H1 (cell line): ENCODE measurements at places on chromosomes 16 and 17. TPM values are rescaled to one million over a fixed set of nuclear protein-coding genes. Genes with fewer than 3 reads are reported as not detected.

DNA sequence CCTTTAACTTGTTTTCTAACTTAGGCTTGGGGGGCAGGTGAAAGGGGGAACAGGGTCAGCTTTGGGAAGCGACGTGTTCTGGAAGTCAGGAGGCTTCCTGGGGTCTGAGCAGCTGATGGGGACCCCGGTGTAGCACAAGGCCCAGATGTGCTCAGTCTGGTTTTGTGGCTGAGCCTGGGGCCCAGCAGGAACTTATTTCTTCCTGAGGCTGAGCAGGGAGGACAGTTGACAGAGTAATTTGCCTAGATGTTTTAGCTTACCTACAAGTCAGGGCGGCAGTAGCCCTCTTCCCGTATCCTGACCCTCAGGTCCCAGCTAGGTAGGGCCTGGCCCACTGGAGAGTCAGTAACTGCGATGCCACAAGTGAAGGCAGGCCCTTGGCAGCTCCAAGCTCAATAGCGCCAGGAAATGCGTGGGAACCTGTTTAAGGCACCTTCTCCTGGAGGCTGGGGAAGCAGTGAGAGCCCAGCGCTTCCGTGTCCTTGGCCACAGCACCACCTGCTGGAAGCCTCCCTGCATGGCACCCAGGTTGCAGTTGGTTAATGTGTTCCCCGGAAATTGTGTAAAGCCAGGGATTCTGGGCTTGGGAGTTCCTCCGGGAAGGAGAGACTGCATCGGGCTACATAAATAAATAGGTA, 5.2 kb downstream of the CCR7 start:
- no peaks in the 10 kb centered on the region; the same call in 1 of the 2 replicates for H3K27me3 ChIP-seq
- H3K36me3 ChIP-seq: no peaks in the 10 kb centered on the region
- peak; percentile 98 for DNase-seq
- no peak overlapping the region for H3K27ac ChIP-seq

The ERN1 gene
- total RNA-seq: 3.9 and 5.7 TPM in 2 replicates

DNA sequence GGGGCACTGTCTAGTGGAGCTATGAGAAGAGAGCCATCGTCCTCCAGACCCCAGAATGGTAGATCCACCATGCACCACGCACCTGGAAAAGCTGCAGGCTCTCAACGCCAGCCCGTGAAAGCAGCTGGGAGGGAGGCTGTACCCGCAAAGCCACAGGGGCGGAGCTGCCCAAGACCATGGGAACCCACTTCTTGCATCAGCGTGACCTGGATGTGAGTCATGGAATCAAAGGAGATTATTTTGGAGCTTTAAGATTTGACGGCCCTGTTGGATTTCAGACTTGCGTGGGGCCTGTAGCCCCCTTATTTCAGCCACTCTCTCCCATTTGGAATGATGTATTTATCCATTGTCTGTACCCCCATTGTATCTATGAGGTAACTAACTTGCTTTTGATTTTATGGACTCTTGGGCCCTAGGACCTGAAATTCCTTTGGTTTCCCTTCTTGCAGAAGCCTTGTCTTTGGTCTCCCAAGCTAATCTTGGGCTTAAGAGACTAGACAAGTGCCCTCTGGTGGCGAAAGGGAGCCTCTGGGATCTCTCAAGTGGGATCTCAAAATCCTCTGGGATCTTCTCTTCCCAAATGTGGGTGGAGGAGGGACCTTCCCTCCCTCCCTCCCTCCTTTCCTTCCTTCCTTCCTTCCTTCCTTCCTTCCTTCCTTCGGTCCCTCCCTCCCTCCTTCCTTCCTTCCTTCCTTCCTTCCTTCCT, 58.2 kb upstream of the HAPSTR1 start:
- no peak overlapping the region for H3K27ac ChIP-seq
- H3K4me3 ChIP-seq: no peak overlapping the region
- H3K4me1 ChIP-seq: no peaks in the 10 kb centered on the region
- no peaks in the 10 kb centered on the region for H3K27me3 ChIP-seq
- no peaks in the 10 kb centered on the region for H3K36me3 ChIP-seq
- no peak for DNase-seq

DNA sequence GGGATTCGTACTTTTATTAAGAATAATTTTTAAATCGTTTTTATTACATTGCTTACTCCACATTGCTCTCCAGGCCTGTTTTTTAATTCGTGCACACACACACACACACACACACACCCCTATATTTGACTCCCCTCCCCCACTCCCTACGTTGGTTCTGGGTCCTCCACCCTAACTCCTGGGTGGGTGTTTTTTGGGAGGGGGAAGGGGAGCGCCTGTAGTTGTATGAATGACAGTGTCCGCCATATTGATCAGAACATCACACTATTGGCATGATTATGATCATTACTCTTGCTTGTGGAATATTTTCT, 1.3 kb downstream of the GNAO1 start:
- H3K27ac ChIP-seq: no peak overlapping the region
- peaks cover 21% of the 10 kb centered on the region for H3K4me1 ChIP-seq
- H3K4me3 ChIP-seq: peak overlapping the region; percentile 88
- peaks cover 31% of the 10 kb centered on the region for H3K27me3 ChIP-seq

- peak within 1 kb of the TSS; percentile 87 for H3K27ac ChIP-seq
- DNase-seq: peak; percentile 92
- H3K36me3 ChIP-seq: peaks cover 16% of the 10 kb centered on the region
- peaks cover 15% of the 10 kb centered on the region for H3K4me1 ChIP-seq
- H3K27me3 ChIP-seq: no peaks in the 10 kb centered on the region
- peak within 1 kb of the TSS; percentile 90 for H3K4me3 ChIP-seq
Observed at GRCh38 chr16:58515125-58515870, at the start of gene SETD6. Gene SETD6 (plus strand): TSS chr16:58515517. CDS start chr16:58515538, 21 bp downstream.

DNA sequence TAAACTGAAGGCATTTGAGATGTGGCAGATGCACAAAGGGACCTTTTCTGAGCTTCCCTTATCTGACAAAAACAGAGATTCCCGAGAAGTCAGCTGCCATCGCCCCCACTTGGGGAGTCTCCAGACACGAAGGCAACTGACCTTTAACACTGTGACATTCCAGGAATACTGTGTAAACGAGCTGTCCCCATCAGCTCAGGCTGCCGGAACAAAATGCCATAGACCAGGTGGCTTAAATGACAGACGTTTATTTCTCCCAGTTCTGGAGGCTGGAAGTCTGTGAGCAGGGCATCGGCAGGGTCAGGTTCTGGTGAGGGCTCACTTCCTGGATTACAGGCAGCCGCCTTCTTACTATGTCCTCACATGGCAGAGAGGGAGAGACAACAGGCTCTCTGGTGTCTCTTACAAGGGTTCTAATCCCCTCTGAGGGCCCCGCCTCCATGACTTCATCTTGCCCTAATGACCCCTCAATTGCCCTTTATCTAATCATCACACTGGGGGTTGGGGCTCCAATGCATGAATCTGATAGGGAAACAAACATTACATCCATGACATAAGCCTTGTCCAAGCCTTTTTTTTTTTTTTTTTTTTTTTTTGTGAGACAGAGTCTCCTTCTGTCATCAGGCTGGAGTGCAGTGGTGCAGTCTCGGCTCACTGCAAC, 178.5 kb upstream of the RPL38 start:
- DNase-seq: no peak
- H3K27me3 ChIP-seq: no peaks in the 10 kb centered on the region
- H3K4me3 ChIP-seq: no peak overlapping the region
- H3K36me3 ChIP-seq: no peaks in the 10 kb centered on the region
- H3K4me1 ChIP-seq: no peaks in the 10 kb centered on the region

GRCh38 chr17:83013779-83014117, 65.7 kb upstream of the METRNL start:
- no peaks in the 10 kb centered on the region for H3K27me3 ChIP-seq
- H3K36me3 ChIP-seq: no peaks in the 10 kb centered on the region
- no peak overlapping the region for H3K27ac ChIP-seq
- no peak overlapping the region for H3K4me3 ChIP-seq
- no peaks in the 10 kb centered on the region for H3K4me1 ChIP-seq

GRCh38 chr17:6018788-6019187, 51.4 kb upstream of the WSCD1 start:
- no peaks in the 10 kb centered on the region; the same call in 1 of the 2 replicates for H3K27me3 ChIP-seq
- no peak for DNase-seq
- no peak overlapping the region for H3K4me3 ChIP-seq
- no peaks in the 10 kb centered on the region for H3K36me3 ChIP-seq
- no peak overlapping the region for H3K27ac ChIP-seq

The CACNB1 gene
- total RNA-seq: 15.1 and 17.8 TPM in 2 replicates

GRCh38 chr16:35686595-35686994, 2227.2 kb downstream of the TP53TG3F start:
- H3K27ac ChIP-seq: no peak overlapping the region
- no peaks in the 10 kb centered on the region for H3K36me3 ChIP-seq
- no peak overlapping the region for H3K4me3 ChIP-seq
- no peak for DNase-seq

DNA sequence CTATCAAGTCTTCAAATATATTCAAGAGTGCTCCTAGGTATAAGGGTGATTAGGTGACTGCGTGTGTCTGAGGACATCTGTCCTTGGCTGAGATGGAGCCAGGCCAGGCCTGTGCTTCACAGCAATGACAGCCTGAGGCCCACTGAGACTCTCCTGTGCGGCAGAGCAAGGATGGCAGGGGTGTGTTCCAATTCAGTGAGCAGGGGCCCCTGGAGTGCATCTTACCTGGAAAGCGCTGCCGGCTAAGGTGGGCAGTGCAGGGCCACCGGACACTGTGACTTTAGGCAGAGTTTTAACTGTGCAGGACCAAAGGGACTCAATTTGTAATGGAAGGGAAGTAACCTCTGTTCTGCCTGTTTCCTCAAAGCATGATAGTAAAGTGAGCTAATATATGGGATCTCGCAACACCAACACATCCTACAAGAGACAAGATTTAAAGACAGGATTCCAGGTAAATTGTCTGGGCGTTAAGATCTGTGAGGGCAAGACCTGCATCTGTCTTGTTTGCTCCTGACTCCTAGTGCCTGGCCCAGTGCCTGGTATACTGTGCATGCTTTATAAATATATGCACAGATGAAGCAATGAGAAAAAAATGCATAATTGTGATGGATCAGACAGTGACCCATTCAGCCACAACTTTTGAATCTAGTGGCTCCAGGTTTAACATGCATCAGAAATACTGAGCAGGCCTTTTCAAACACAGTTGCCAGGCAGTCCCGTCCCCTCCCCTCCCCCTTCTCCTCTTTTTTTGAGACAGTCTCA, 86.7 kb downstream of the MRC2 start:
- H3K27ac ChIP-seq: 0 out of 2 replicates have a peak overlapping the region, but pooled peaks have one; percentile 6
- H3K4me1 ChIP-seq: no peaks in the 10 kb centered on the region
- no peak for DNase-seq
- H3K27me3 ChIP-seq: no peaks in the 10 kb centered on the region
- H3K36me3 ChIP-seq: no peaks in the 10 kb centered on the region

GRCh38 chr16:2511996-2512734, 1.6 kb upstream of the ATP6V0C start:
- peak overlapping the region; percentile 99 for H3K4me3 ChIP-seq
- no peaks in the 10 kb centered on the region for H3K36me3 ChIP-seq
- H3K4me1 ChIP-seq: peaks cover 23% of the 10 kb centered on the region

- H3K4me3 ChIP-seq: peak overlapping the region; percentile 94
- no peak for DNase-seq
- H3K4me1 ChIP-seq: peaks cover 9% of the 10 kb centered on the region
- H3K36me3 ChIP-seq: no peaks in the 10 kb centered on the region
- no peak overlapping the region for H3K27ac ChIP-seq
Observed at GRCh38 chr16:87603684-87604633, 1.7 kb downstream of the JPH3 start.

GRCh38 chr16:85220125-85220839, 108.0 kb upstream of the CIBAR2 start:
- DNase-seq: no peak
- no peak overlapping the region for H3K27ac ChIP-seq
- H3K27me3 ChIP-seq: no peaks in the 10 kb centered on the region
- H3K4me3 ChIP-seq: no peak overlapping the region
- H3K4me1 ChIP-seq: peaks cover 20% of the 10 kb centered on the region

- DNase-seq: no peak
- no peak overlapping the region for H3K4me3 ChIP-seq
- no peak overlapping the region for H3K27ac ChIP-seq
- no peaks in the 10 kb centered on the region for H3K27me3 ChIP-seq
- peaks cover 3% of the 10 kb centered on the region for H3K4me1 ChIP-seq
Observed at GRCh38 chr16:14121142-14121541, 50.0 kb downstream of the MRTFB start.

- H3K27ac ChIP-seq: no peak overlapping the region
- H3K27me3 ChIP-seq: no peaks in the 10 kb centered on the region
- DNase-seq: no peak
- peaks cover 50% of the 10 kb centered on the region for H3K36me3 ChIP-seq
- H3K4me3 ChIP-seq: no peak overlapping the region
Observed at GRCh38 chr17:40134184-40134583, 6.2 kb upstream of the CASC3 start.

The FOXF1 gene
- total RNA-seq: not detected in 2 replicates

The WNT9B gene
- total RNA-seq: not detected in 2 replicates

DNA sequence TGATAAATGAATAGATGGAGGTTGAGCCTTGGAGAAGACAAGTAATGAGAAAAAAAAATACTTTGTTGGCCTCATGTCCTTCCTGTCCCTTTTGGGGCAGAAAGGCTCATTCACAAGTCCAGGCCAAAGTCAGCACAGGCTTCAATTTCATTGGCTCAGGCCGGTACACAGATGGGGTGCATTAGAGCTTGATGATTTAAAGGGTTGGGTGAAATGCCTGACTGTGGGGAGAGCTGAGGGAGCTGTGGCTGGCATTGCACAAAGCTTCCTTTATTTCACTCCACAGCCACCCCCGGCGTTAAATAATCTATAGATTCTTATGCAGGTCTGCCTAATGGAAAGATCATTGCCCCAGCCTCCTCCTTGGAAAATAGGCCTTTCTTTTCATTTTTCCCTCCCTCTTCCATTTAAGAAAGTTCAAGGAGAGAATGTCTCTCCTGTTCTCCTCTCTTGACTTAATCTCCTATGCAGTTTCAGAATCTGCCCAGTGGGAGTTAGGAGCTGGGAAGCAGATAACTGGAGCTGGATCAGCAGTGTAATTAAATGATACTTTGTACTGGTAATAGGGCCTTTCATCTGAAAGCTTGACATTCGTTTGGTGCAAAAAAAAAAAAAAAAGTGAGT, 24.4 kb downstream of the YPEL2 start:
- H3K27me3 ChIP-seq: no peaks in the 10 kb centered on the region
- no peak for DNase-seq
- no peaks in the 10 kb centered on the region for H3K36me3 ChIP-seq
- H3K4me3 ChIP-seq: no peak overlapping the region
- H3K4me1 ChIP-seq: peaks cover 10% of the 10 kb centered on the region

DNA sequence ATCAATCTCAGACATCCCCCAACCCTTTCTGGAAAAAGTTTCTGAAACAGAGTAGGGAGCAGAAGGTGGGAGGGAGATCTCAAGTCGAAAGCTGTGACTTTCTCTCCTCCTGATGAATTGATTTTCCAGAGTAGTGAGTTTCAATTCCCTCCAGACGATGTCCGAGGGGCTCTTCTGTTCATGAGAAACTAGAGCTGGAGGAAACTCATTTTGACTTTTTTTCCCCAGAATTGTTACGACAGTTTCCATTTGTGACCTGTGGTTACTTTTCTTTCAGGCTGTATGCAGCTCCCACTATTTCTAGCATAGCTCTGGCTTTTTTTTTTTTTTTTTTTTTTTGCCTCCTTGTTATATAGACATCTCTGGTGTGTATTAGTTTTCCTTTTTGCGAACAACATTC, 422.1 kb upstream of the SALL1 start:
- H3K27me3 ChIP-seq: no peaks in the 10 kb centered on the region
- H3K27ac ChIP-seq: no peak overlapping the region
- DNase-seq: no peak

The SDR42E1 gene
- not detected in 2 replicates for total RNA-seq

GRCh38 chr16:56936491-56936890, 4.5 kb downstream of the HERPUD1 start:
- peaks cover 2% of the 10 kb centered on the region for H3K4me1 ChIP-seq
- H3K27me3 ChIP-seq: no peaks in the 10 kb centered on the region
- H3K36me3 ChIP-seq: peaks cover 43% of the 10 kb centered on the region
- H3K4me3 ChIP-seq: no peak overlapping the region
- H3K27ac ChIP-seq: no peak overlapping the region

The C16orf46 gene
- total RNA-seq: 0.60 and 1.1 TPM in 2 replicates

The NUDT16L1 gene
- 34.8 and 41.3 TPM in 2 replicates for total RNA-seq

The ADORA2B gene
- 2.6 and 3.3 TPM in 2 replicates for total RNA-seq

The GRAPL gene
- not detected in 2 replicates for total RNA-seq

The NUDT7 gene
- total RNA-seq: 8.8 and 9.9 TPM in 2 replicates

The SLFN14 gene
- total RNA-seq: not detected in 2 replicates
